Naive B cell (primary cell): ENCODE measurements at places on chromosomes 6 and 20. TPM values are rescaled to one million over a fixed set of nuclear protein-coding genes. Genes with fewer than 3 reads are reported as not detected.

DNA sequence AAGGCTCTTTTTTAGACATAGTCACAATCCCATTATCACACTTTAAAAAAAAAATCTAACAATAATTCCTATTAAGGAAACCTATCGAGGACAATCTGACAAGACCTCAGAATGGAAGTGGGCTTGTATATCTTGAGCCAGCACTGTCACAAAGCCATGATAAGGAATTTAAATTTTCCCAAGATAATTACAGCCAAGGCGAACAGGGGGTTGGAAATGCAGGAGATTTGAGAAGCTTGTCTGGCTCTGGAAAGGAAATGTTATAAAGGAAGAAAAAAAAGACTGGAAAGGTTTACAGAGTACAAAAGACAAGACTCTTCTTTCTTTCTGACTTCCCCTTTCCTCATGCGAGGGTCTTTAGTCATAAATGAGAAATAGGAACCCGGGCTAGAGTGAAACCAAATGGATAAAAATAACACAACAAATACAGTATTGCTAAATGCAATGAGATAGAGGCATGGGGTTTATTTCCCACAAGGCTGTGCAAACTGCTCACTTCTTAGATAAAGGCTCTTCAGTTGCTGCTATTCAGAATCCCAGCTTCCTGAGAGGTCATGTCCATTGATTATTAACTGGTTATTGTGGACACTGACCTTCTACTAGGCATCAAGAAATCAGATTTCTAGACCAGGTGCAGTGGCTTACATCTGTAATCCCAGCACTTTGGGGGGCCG lies 13.4 kb upstream of the GHRH start:
- peaks cover 61% of the 10 kb centered on the region for H3K4me1 ChIP-seq
- H3K27me3 ChIP-seq: no peaks in the 10 kb centered on the region
- H3K36me3 ChIP-seq: no peaks in the 10 kb centered on the region
- peak overlapping the region; percentile 38 for H3K4me3 ChIP-seq

The PBOV1 gene
- not detected for polyA plus RNA-seq

DNA sequence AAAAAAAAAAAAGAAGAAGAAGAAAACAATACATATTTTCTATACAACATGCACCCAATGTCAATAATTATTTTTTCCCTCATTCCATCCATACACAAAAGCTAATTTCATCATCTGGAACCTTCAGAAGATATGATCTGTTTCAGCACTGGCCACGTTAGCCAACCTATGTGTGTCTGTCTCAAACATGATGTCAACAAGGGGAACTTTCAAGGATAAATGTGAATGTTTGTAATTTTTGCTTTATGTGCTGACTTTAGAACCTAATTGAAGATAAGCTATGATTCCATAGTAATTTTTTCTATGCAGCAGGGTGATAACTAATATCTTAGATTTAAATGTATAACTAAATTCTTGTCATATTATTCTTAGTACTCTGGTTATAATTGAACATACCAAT lies 37.9 kb downstream of the IPCEF1 start:
- H3K27me3 ChIP-seq: no peaks in the 10 kb centered on the region
- no peak for DNase-seq
- no peak overlapping the region for H3K27ac ChIP-seq
- no peak overlapping the region for H3K4me3 ChIP-seq
- H3K4me1 ChIP-seq: no peaks in the 10 kb centered on the region

The AIF1 gene
- 0.50 TPM for polyA plus RNA-seq

DNA sequence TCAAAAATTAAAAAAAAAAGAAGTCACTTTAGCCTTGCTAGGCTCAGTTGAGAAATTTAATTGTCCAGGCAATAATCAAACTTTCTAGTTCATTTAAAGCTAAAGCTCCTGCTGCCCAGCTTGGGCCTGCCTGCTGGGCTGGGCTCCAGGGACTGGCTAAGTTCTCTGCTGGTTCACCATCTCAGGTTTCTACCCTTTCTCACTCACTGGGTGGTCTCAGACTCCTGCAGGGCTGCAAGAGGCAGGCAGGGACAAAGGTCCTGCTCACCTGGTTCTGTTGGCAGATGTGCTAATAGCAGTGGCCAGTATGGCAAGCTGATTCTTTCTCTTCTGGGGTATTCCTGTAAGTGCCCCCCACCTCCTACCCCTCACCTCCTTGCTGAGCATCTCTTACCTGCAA lies 21.2 kb upstream of the RTF2 start:
- H3K27me3 ChIP-seq: no peaks in the 10 kb centered on the region
- DNase-seq: no peak
- H3K4me1 ChIP-seq: no peaks in the 10 kb centered on the region
- H3K36me3 ChIP-seq: no peaks in the 10 kb centered on the region
- no peak overlapping the region for H3K4me3 ChIP-seq
- no peak overlapping the region for H3K27ac ChIP-seq

- H3K4me1 ChIP-seq: no peaks in the 10 kb centered on the region
- no peak overlapping the region for H3K4me3 ChIP-seq
- no peak for DNase-seq
- peaks cover 21% of the 10 kb centered on the region for H3K36me3 ChIP-seq
- H3K27me3 ChIP-seq: peaks cover 53% of the 10 kb centered on the region
Measured at GRCh38 chr20:38665094-38665493, 59.2 kb upstream of the SLC32A1 start.

GRCh38 chr6:65052626-65053025 lies 654.4 kb downstream of the EYS start:
- H3K27me3 ChIP-seq: no peaks in the 10 kb centered on the region
- H3K4me1 ChIP-seq: no peaks in the 10 kb centered on the region
- no peaks in the 10 kb centered on the region for H3K36me3 ChIP-seq
- no peak overlapping the region for H3K4me3 ChIP-seq
- H3K27ac ChIP-seq: no peak overlapping the region

GRCh38 chr20:61524951-61525666 lies 273.0 kb downstream of the CDH4 start:
- no peak for DNase-seq
- H3K27me3 ChIP-seq: peaks cover 3% of the 10 kb centered on the region

DNA sequence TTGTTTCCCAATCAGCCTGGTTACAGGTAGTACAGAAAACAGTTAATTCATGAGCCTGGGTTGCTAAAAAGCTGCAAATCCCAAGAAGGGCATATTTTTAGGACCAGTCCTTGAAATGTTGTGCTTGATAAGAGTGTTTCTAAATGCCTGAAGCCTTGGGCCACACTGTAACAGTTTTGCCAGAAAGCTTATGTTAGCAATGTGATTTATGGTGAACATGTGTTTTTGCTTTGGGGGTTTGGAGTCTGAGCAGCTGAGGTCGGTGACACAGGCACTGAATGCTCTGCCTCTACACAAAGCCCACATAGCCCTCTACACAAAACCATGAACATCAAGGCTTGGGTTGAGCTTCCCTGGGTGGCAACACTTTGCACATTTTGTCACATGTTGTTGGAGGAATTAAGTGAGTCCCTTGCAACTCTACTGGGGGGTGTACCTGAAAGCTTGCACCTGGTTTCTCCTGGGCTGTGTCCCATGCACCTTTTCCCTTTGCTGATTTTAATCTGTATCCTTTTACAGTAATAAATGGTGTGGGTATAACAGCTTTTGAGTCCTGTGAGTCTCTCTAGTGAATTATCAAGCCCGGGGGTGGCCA lies 22.2 kb downstream of the AHI1 start:
- DNase-seq: no peak
- H3K36me3 ChIP-seq: peaks cover 31% of the 10 kb centered on the region
- no peaks in the 10 kb centered on the region for H3K4me1 ChIP-seq

- DNase-seq: no peak
- no peak overlapping the region for H3K27ac ChIP-seq
- H3K27me3 ChIP-seq: no peaks in the 10 kb centered on the region
- no peak overlapping the region for H3K4me3 ChIP-seq
- H3K4me1 ChIP-seq: peaks cover 4% of the 10 kb centered on the region
- H3K36me3 ChIP-seq: peaks cover 7% of the 10 kb centered on the region
Measured at GRCh38 chr20:32664678-32665159, 9.0 kb downstream of the C20orf203 start.

- no peak overlapping the region for H3K4me3 ChIP-seq
- DNase-seq: no peak
- peaks cover 26% of the 10 kb centered on the region for H3K4me1 ChIP-seq
- H3K27me3 ChIP-seq: no peaks in the 10 kb centered on the region
- peaks cover 11% of the 10 kb centered on the region for H3K36me3 ChIP-seq
Measured at GRCh38 chr6:108243836-108244235, 17.0 kb downstream of the SNX3 start.

The VWA7 gene
- polyA plus RNA-seq: 0.13 TPM

- H3K4me3 ChIP-seq: no peak overlapping the region
- H3K4me1 ChIP-seq: peaks cover 5% of the 10 kb centered on the region
- no peak overlapping the region for H3K27ac ChIP-seq
- no peaks in the 10 kb centered on the region for H3K36me3 ChIP-seq
- no peaks in the 10 kb centered on the region for H3K27me3 ChIP-seq
Measured at GRCh38 chr20:12175538-12175937, 257.8 kb downstream of the BTBD3 start.

GRCh38 chr6:15129887-15130286 lies 116.0 kb upstream of the JARID2 start:
- H3K36me3 ChIP-seq: no peaks in the 10 kb centered on the region
- no peak overlapping the region for H3K27ac ChIP-seq
- no peak overlapping the region for H3K4me3 ChIP-seq
- H3K27me3 ChIP-seq: no peaks in the 10 kb centered on the region

The C4A gene
- 0.27 TPM for polyA plus RNA-seq

The ZSWIM3 gene
- 1.3 TPM for polyA plus RNA-seq

The TRIM10 gene
- polyA plus RNA-seq: not detected

DNA sequence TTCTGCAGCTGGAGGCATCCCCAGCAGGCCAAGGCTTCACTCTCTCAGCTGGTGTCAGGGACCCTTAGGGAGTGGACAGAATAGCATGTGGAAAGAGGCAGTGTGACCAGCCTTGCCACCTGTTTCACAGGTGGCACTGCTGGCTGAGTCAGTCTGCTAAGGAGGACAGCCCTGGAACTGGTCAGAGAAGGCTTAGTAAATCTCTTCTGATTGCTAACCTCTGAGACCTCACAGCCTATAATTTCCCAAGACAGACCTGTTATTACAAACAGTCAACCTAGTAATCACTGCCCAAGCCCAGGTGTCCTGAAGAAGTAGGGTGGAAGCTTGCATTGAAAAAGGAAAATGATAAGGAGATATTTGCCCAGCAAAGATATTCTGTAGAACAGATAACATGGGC lies 26.4 kb upstream of the PAQR8 start:
- H3K36me3 ChIP-seq: no peaks in the 10 kb centered on the region
- peak overlapping the region; percentile 42 for H3K27ac ChIP-seq
- peaks cover 17% of the 10 kb centered on the region for H3K4me1 ChIP-seq
- H3K27me3 ChIP-seq: no peaks in the 10 kb centered on the region

DNA sequence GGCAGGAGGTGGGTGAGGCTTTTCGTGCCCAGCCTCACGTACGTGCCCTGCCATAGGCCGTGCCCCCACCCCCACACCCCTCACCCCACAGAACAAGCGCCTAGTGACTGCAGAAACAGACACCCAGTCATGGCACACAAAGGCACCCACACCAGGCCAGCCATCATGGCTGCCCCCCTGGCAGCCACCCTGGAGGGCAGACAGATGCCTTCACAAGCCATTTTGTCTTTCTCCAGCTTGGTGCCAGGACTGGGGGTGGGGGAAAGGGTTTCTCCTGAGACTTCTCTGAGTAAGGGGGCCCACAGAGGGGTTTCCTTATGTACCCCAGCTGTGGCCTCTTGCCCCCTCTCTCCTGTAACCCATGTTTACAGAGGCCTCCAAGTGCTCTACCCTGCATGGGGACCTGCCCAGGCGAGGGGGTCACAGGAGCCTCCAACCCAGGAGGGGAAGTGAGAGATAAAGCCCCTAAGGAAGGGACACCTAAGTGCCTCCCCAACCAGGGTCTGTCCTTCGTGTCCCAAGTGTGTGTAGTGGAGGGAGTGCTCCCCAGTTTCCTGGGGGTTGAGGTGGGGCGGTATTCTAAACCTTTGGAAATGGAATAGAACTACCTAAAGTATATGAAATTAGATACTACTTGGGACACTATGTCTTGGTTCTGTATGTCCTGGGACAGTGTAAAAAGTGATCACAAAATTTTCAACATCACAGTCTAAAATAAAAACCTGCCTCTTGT lies 49.9 kb downstream of the MRPL14 start:
- H3K4me1 ChIP-seq: peaks cover 20% of the 10 kb centered on the region
- DNase-seq: no peak
- no peak overlapping the region for H3K4me3 ChIP-seq
- no peaks in the 10 kb centered on the region for H3K36me3 ChIP-seq
- peaks cover 46% of the 10 kb centered on the region for H3K27me3 ChIP-seq
- no peak overlapping the region for H3K27ac ChIP-seq

- H3K27ac ChIP-seq: no peak overlapping the region
- no peak for DNase-seq
- no peaks in the 10 kb centered on the region for H3K27me3 ChIP-seq
- no peaks in the 10 kb centered on the region for H3K36me3 ChIP-seq
- no peak overlapping the region for H3K4me3 ChIP-seq
Measured at GRCh38 chr6:91664327-91664959, 1077.6 kb upstream of the MAP3K7 start.

- H3K36me3 ChIP-seq: peaks cover 14% of the 10 kb centered on the region
- no peak overlapping the region for H3K4me3 ChIP-seq
- H3K27ac ChIP-seq: no peak overlapping the region
- no peaks in the 10 kb centered on the region for H3K27me3 ChIP-seq
- DNase-seq: no peak
Measured at GRCh38 chr20:36989797-36990196, 38.3 kb upstream of the SAMHD1 start.

The IL17F gene
- polyA plus RNA-seq: not detected

GRCh38 chr6:148934539-148934938 lies 187.7 kb downstream of the UST start:
- no peak overlapping the region for H3K27ac ChIP-seq
- H3K27me3 ChIP-seq: no peaks in the 10 kb centered on the region
- no peaks in the 10 kb centered on the region for H3K36me3 ChIP-seq
- peaks cover 37% of the 10 kb centered on the region for H3K4me1 ChIP-seq
- DNase-seq: no peak

- H3K4me1 ChIP-seq: no peaks in the 10 kb centered on the region
- no peak overlapping the region for H3K4me3 ChIP-seq
- no peak for DNase-seq
- no peak overlapping the region for H3K27ac ChIP-seq
- H3K36me3 ChIP-seq: no peaks in the 10 kb centered on the region
Measured at GRCh38 chr6:122020588-122021264, 378.7 kb upstream of the HSF2 start.

- no peaks in the 10 kb centered on the region for H3K27me3 ChIP-seq
- H3K4me3 ChIP-seq: no peak overlapping the region
- H3K4me1 ChIP-seq: peaks cover 6% of the 10 kb centered on the region
- no peak overlapping the region for H3K27ac ChIP-seq
Measured at GRCh38 chr6:2721219-2721618, 29.5 kb downstream of the MYLK4 start.
